Colonic mucosa (tissue), 4 donors: ENCODE measurements at places on chromosomes 5 and 9. TPM values are rescaled to one million over a fixed set of nuclear protein-coding genes. Genes with fewer than 3 reads are reported as not detected.

DNA sequence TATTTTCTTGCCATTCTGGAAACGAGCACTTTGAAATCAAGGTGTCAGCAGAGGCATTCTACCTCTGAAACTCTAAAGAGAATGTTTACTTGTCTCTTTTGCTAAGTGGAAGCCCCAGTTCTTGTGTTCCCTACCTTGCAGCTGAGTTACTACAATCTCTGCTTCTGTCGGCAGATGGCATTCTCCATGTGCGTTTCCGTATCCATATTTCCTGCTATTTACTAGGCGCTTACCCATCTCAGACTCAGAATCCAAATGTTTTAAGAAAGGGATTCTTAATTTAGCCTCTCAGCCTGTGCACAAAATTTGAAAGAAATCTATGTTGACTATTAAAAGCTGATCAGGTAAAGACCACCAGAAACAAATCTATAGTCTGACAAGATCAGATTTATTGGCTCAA is 221.3 kb upstream of the FTMT start:
- DNase-seq, result peak; percentile 16

The LURAP1L gene
- 42.5 TPM for total RNA-seq

- no peak for DNase-seq
Observed at GRCh38 chr5:15544039-15544438, 44.1 kb downstream of the FBXL7 start.

DNA sequence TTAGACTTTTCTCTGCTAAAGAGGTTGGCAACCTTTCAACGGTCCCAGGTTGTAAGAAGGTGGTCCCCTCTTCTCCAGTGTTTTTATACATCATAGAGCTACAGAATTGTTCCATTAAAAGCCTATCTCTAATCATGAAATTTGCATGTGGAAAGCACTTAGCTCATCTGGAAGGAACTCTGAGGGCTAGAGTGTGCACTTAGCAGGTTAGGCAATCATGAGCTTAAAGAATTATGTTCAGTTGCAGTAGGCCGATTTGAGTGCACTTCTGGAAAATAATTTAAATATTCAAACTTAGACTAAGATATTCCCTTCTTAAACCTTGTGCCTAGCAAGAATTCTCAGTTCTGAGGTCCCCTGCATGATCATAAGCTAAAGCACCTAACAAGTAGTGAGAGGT is 468.7 kb downstream of the SPATA31D1 start:
- DNase-seq, result no peak

DNA sequence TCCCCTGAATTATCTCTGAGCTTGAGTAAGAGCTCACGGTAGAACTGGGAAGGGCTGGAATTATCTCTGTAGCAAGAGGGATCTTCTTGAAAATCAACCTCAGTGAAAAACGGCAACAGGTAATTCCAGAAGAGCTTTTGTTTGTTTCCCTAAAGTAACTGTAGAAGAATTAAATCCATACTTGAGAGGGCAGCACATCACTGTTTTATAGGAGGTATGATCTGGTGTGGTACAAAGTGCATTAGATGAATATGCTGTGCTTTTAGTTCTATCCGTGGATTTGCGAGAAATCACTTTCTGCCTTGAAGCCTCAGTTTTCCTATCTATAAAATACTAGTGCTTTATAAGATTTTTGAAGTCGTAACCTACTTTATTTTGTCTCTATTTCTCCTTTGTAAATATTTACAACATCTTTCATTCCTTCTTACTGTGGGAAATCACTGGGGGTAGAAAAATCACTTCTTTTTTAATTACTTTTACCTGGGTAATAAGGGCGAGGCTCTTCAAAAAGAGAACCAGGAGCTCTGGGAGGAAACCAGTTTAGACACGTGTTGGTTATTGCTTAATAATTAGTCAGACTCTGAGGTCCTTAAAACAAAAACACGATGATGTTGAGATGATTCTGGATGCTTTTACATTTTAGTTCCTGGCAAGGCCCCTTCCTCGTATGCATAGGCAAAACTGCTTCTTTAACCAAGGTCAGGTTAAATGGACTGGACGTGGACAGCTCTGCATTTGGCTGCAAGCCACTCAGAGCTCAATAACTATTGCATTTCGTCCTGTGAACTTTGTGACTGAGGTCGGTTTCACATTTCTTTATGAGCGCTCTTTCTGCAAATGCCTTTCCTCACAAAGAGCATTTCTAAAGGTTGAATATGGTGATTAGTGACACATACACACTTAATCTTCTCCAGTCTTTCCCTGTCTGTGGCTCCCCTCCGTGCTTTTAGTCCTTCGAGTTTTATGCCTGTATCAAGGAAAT is 376.1 kb downstream of the BRINP1 start:
- DNase-seq, result no peak

- DNase-seq, result no peak
Observed at GRCh38 chr5:159825551-159826051, 90.7 kb upstream of the ADRA1B start.

- DNase-seq, result no peak
Observed at GRCh38 chr5:149415066-149415967, 36.2 kb upstream of the IL17B start.

DNA sequence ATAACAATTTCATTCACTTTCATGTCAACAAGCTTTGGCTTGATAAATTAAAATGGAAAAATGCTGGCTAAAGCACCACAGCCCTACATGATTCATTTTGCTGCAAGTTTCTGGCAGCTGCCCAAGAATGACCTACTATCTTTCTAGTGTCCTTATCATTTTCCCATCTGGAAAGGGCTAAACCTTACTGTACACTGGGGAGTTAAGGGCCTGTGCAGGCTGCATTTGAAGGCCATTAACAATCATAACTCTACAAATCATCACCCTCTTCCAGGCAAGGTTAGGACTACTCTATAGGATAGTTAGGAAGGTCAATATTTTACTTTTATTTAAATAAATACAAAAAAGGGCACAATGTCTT is 579.7 kb upstream of the ZNF608 start:
- peak; percentile 40 for DNase-seq

DNA sequence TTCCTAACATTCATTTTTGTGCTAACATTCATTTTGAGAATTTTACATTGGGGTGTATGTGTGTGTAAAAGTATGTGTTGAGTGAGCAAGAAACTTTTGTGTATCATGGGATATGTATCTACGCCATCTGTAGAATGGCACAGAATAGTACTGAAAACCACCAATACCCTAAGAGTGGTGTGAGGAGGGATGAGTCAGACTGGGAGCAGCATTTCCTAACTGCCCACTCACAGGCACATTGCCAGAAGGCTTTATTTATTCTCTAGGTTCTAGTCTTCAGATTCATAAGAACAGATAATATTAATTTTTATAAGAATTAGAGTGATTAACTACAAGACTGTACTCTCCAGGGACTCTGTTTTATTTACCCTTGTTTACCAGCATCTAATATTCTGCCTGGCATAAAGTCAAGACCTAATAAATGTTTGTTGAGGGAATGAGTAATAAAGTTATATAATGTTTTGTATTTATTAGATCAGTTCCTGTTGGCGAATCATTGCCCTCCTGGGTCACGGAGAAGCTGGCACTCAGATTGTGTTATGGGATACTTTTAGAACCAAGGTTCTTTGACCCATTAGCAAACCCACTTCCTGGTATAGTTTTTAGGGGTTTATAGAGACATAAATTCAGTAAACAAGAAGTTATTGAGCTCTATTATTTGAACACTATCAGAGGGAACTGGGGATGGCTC is 159.1 kb upstream of the PPP2R2B start:
- no peak for DNase-seq

The LCN1 gene
- total RNA-seq, result not detected

GRCh38 chr5:17794815-17795214 is 160.6 kb downstream of the TAF11L14 start:
- no peak for DNase-seq

The SCGB3A1 gene
- total RNA-seq, result 1.1 TPM

DNA sequence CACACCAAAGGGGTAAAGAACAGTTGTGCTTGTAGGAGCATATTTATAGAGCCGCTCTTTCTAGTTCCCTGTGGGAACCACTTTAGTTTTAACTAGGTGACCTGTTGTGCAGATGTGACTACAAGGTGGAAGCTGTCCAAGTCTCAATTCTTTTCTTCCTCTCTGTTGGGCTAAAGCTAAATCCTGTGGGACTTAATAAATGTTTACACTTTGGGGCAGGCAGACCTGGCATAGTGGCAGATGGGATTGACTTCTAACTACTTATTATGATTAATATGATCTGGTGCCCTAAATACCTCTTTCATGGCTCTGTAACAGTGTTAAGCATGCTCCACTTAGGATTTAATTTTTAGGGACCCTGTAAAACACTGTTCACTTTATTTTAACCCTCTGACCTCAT is 265.3 kb downstream of the KCTD16 start:
- DNase-seq, result no peak

DNA sequence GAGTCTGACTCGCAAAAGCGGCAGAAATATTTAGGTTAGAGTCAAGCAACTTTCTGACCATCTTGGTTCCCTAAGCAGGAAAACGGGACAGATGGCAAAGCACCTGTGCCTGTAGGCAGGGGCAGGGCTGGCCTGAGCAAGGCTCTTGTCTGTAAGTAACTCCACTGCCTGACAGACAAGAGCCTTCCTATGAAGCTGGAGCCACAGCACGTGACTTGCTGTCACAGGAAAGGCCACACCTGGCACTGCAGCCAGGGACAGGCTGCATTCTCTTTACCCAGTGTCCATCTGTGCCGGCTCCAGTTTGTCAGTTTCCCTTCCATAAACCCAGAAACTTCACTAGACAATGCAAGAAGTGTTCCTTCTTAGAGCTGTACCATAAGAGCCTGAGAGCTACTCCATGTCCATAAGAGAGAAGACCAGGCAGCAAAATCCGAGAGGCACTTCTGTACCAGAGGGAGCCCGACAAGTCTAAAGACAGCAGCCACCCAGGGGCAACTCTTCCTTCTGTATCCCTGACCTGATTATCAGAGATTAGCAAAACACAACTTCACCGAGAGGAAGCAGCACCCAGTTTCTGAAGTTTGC is 78.1 kb downstream of the GPR21 start:
- DNase-seq, result no peak

The DCAF10 gene
- total RNA-seq, result 32.7 TPM

The RLN1 gene
- total RNA-seq, result 0.59 TPM
